ENCODE measurements at places on chromosomes 1 and 21.

DNA sequence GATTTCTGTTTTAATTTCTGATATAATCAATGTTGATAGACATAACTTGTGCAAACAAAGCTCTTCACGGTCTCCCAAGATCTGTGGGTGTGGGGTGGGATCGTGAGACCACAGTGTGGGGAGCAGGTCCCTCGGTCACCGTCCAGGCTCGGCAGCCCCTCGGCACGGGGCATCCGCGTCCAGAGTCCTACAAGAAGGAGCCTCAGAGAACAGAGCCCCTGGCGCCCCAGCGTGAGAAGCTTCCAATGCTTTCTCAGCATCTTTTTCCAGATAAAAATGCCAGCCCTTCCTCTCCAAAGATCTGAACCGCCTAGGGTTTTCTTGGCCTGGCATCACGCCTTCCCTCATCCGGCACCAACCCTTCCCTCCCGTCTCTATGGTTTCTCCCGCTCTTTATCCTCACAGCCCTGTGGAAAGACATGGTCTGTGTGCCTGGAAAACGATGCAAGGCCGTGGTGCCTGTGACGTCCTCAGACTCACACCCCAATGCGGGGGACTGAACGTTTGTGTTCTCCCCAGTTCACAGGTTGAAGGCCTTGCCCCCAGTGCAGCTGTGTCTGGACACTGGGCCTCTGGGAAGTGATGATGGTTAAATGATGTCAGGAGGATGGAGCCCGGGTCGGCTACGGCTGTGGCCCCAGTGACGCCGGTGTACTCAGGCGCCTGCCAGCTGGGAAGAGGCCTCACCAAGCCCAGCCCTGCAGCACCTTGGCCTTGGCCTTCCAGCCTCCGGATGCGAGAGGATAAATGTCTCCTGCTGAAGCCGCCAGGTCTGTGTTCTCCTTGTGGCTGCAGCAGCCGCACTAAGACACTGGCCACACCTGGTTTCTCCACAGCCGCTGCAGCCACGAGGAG lies 45.9 kb upstream of the COL6A2 start:
- no peak for DNase-seq

DNA sequence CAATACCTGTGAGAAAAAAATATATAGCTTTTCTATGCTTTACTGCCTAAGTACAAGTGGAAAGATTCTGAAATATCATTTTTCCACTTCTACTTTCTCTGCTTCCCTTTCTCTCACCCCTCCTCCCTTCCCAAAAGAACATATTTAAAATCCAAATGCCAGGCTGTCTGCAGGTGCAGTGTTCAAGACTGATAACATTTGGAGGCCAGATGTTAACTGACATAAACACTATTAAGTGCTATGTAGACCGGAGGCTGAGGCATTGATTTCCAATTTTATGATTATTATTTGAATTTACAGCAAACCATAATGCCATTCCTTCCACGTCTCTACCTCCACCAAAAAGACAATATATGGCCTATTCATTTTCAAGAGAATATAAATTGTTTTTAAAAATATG lies 296.9 kb upstream of the SGIP1 start:
- DNase-seq, result no peak

DNA sequence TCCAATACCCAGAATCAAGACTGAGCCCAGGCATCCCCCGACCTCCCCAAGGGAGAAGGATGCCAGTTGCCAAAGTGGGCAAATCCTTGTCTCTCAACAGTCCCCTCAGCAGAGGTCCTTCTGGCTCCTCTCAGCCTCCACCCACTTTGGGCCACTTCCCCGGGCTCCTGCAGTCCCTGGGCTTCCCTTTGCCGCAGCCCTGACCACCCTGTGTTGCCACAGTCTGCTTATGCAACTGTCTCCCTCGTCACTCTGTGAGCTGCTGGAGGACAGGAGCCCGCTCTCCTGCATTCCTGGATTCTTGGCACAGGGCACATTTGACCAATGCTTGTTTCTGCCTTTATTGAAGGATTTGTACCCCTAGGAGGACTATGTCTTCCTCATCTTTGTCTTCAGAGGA lies 2.9 kb upstream of the LRP8 start:
- no peak for DNase-seq

DNA sequence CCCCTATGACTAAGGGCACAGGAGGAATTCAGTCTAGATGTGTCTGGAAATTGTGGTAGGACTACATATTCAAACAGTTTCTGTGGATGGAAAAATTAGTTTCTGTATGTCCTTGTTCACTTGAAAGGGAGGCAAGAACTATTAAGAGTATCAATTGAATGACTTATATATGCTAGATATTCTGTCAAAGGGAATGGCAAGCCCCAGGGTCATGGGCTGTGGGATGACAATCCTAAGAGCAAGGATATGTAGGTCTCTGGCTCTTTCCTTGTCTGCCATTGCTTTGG lies 383.5 kb upstream of the B3GALT2 start:
- DNase-seq, result no peak

- DNase-seq, result no peak
Measured at GRCh38 chr1:77768006-77768405, 8.4 kb upstream of the USP33 start.

DNA sequence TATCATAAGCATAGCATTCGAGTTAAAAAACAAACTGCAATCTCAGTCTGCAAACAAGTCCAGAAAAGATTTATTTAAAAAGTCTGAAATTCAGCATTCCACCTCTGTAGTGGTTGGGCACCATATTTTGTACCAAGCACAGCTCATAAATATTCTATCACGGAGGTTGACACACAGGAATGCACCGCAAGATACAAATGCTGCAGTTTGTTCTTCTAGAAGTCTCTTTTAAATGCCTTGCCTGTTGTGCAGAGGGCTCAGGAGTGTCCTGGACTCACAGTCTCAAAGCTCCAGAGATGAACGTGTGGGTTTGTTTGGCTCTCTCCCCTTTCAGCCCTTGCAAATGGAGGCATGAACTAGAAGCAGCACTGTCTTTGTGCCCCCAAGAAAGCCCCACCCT lies 212.4 kb upstream of the USP24 start:
- no peak for DNase-seq

DNA sequence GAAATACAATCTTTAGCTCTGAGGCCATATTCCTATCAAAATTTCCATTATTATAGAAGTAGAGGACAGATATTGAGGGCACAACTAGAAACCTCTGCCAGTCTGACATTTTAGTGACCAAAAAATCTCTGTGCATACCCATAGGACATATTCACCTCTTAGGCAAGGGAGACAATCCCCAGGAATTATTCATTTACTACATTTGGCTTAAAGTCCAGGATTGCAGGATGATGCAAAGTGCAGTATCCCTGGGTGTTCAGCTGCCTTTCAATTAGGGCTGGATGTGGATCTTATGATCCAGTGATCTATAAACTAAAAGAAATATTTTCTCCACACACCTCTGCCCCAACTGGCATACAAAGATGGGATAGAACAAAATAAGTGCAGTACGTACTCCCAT lies 50.9 kb downstream of the PTGS2 start:
- DNase-seq, result no peak

DNA sequence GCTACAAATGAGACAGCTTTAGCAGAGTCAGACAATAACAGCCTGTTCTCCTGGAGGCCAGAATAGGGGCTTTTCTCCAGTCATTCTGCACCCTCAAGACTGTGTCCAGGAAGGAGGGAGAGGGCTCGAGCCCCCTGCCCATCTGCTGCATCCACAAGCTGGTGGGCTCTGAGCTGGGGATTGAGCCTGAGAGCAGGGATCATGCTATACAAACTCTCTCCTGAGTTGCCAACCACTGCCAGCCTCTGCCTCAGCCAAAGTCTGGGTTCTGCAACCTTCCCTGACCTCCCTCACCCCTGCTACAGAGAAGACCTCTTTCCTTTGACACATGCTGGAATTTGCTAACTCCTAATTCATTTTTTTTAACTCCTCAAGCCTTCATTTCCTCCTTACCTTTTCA lies 14.8 kb upstream of the PPM1J start:
- no peak for DNase-seq

- DNase-seq, result no peak
Measured at GRCh38 chr1:109214695-109215623, 1.2 kb downstream of the SARS1 start.

GRCh38 chr1:9700340-9700739 lies 48.8 kb downstream of the PIK3CD start:
- DNase-seq, result no peak

GRCh38 chr1:68057564-68057963 lies 7.1 kb upstream of the DIRAS3 start:
- DNase-seq, result no peak

DNA sequence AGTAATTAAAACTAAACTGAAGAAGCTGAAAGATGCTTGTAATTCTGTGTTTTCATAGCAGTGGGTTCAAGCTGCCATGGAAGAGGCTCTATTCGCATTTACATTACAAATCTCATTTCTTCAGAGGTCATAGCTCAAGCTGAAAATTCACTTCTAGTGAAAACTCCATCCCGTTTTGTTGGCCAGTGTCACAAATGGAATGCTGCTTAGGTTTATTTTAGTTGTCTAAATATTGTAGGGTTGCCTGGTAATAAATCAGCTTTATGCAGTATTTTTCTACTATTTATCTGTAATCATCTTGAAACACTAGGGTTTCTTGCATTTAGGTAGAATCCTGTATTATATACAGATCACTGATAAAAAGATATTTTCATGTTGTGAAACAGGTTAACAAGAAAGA lies 240.6 kb downstream of the PTBP2 start:
- no peak for DNase-seq

- no peak for DNase-seq
Measured at GRCh38 chr1:213492161-213493041, 441.4 kb downstream of the RPS6KC1 start.

DNA sequence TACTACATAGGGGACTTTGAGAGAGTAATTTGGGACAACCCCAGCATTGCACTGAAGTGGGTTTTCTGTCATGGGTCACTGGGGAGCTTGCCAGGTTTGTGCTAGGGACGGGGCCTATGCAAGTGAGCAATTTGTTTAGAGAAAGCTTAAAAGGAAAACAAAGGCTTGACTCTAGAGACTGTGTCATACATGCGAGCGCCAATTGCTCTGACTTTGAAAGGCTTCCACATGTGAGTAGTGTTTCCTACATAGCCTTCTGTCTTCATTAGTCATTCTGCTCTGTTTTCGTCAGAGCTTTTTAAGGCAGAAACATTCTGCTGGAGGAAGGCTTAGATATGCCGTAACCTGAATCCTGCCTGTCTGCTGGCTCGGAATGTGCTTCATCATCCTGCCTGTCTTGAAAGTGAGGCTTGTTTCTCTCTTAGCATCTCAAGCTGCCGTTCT lies 28.4 kb downstream of the TRIM45 start:
- DNase-seq, result no peak

DNA sequence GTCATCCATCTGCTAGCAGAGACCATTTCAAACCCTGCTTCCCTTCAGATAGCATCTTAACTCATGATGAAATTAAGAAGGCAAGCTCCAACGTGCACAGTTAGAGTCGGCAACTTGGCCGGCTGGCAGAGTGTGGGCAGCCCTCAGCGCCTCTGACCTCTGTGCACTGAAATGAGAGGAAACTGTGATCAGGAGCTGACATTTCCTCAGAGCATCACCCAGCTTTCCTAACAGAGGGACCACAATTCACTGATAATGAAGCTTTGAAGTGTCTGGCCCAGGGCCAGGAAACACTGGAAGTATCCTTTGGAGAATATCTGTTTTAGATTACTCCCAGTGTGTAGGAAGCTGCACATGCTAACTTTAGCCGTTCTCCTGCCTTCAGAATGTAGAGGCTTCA lies 145.0 kb upstream of the ZC3H11B start:
- DNase-seq, result no peak

DNA sequence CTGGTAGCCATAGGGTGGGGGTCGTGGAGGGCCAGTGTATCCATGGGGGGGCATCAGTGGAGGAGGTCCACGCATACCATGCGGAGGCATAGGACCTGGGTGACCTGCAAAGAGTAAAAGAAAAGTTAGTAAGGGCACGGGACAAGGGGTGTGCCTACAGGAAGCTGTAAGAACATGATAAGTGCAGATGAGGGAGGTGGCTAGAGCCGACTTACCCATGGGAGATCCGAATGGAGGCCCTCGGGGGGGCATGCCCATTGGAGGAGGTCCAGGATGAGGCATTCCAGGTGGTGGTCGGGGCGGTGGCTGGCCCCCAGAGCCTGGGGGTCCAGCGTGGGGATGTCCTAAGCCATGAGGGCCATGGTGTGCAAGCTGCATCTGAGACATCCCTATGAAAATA lies 4.0 kb downstream of the SF3B4 start:
- no peak for DNase-seq

- no peak for DNase-seq
Measured at GRCh38 chr1:212671342-212672031, 28.2 kb downstream of the BATF3 start.

DNA sequence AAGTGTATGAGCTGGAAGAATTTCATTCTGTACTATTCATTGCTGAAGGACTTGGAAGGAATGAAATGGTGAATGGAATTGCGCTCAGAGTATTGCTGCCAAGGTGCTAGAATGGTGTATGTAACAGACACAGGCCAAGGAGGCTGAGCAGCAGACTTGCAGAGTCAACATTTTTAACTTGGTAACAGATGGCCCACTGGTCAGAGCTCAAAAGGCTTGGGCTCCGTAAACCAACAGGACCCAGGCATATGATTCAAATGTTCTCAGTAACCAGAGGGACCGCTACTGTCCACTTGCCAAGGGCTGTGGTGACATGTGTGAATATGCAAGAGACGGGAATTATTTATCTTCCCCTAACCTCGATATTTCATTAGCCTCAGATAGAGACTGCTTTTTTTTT lies 28.8 kb upstream of the PTGFRN start:
- DNase-seq, result no peak

- DNase-seq, result no peak
Measured at GRCh38 chr1:33697816-33698215, 166.1 kb upstream of the HMGB4 start.

- DNase-seq, result no peak
Measured at GRCh38 chr21:14405225-14405624, 22.3 kb upstream of the HSPA13 start.

DNA sequence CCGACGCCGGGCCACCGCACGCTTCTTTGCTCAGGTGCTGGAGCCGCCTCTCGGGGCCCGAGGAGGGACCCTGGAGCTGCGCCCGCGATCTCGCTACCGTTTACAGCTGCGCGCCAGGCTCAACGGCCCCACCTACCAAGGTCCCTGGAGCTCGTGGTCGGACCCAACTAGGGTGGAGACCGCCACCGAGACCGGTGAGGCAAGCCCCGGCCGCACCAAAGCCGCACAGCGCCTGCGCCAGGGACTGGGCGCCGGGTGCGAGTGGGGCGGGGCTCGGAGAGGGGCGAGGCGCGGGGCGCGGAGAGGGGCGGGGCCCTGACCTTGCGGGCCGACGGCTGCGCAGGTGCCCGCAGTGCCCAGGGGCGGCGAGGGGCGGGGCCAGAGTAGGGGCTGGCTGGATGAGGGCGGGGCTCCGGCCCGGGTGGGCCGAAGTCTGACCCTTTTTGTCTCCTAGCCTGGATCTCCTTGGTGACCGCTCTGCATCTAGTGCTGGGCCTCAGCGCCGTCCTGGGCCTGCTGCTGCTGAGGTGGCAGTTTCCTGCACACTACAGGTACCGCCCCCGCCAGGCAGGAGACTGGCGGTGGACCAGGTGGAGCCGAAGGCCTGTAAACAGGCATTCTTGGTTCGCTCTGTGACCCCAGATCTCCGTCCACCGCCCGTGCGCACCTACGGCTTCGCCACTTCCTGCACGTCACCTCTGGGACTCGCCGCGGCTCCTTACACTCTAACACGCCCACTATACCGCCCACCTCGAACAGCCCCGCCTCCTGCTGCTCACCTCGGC lies 9.8 kb upstream of the CDC20 start:
- no peak for DNase-seq

- no peak for DNase-seq
Measured at GRCh38 chr1:17585266-17585987, 45.9 kb downstream of the ARHGEF10L start.

GRCh38 chr1:242081446-242081845 lies 82.5 kb upstream of the MAP1LC3C start:
- DNase-seq, result no peak
